ENCODE measurements at places on chromosomes 1 and 21.

- DNase-seq: no peak
These were observed 23.5 kb upstream of the LRRN2 start for GRCh38 chr1:204709021-204709420.

- peak; percentile 63 for DNase-seq
These were observed 11.5 kb downstream of the MCL1 start for GRCh38 chr1:150567717-150568593.

DNA sequence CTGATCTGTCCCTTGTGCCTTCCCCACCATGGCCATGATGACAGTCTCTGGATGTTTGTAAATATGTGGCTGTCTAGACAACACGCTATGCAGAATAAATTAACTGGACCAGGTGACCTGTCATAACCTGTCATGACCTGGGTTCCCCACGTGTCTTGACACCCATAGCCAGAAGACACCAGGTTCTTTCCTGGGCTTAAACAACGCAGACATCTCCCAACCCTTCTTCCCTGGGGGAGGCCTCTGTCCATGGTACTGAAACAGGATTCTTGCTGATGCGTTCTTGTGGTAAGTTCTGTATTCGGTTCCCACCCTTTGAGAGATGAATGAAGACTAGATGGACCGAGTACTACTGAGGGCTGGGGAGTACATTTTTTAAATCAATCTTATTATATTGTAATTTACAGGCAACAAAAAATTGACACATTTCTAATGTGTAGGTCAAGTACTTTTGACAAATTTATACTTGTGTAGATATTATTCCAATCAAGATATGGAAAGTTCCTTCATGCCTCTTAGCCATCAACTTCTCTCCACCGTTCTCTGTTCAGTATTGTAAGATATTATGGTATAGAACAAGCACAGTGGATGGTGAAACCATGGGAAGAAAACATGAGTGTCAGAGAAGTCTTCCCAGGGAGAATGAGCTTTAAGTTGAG is 738.8 kb downstream of the PTPRU start:
- DNase-seq: no peak

DNA sequence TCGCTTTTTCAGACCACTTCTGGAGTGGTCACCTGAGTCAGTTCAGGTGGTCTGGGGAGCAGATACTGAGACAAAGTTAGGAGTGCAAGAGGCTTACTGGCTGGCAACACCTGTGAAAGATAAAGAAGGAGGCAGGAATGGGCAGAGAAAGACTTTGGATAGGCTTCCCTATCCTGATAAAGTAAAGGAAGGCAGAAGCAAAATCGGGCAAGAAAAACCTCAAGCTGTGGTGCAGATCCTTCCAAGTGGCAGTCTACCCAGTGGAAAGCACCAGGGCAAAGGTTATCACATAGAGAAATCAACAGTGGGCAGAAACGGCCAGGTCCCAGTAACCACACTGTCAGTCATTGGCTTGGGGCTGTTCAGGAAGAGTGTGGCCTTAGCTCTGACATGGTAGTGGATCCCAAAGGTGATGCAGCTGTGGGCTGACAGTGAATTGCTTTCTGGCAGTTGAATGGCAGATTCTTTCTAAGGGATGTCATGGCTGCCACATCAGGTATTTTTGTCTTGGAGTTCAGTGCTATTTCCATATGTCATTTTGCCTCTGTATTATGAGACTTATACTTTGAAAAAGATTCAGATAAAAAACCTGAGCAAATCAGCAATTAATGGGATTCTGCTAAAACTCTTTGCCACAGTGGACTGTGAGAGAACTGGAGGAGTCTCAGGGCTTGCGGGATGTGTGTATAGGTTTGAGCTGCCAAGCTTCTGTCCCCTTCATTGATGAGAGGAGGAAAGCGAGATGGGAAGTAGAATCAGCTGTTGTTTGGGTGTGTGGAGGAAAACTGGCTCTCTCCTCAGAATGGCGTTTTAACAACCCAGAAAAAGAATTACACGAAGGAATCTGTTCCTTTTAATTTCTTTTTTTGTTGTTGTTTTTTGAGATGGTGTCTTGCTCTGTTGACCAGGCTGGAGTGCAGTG is 8.1 kb upstream of the CGN start:
- DNase-seq: no peak

- DNase-seq: peak; percentile 83
These were observed 55.6 kb downstream of the CHIA start for GRCh38 chr1:111346089-111346885.

Measured in stimulated activated CD4-positive, alpha-beta T cell treated with anti-CD3 and anti-CD28 coated beads, Interleukin-1b, Interleukin-23, amount 100 ng/mL, for 48 hours (primary cell).